ENCODE measurements at places on chromosomes 11 and 22. TPM values are rescaled to one million over a fixed set of nuclear protein-coding genes. Genes with fewer than 3 reads are reported as not detected.

The JAML gene
- not detected for total RNA-seq

The DRAP1 gene
- total RNA-seq: 209 TPM

The APOL6 gene
- total RNA-seq: 12.9 TPM

The OR52A1 gene
- not detected for total RNA-seq

The PHLDA2 gene
- 51.2 TPM for total RNA-seq

The MUC15 gene
- not detected for total RNA-seq

The RCE1 gene
- 26.4 TPM for total RNA-seq

The KCTD14 gene
- 1.4 TPM for total RNA-seq

The CYP2D6 gene
- total RNA-seq: not detected

All from mammary microvascular endothelial cell (primary cell).